ENCODE measurements at places on chromosomes 3 and 15.
A peak's percentile ranks its signal among the peaks of the same experiment; 100 is the strongest.

DNA sequence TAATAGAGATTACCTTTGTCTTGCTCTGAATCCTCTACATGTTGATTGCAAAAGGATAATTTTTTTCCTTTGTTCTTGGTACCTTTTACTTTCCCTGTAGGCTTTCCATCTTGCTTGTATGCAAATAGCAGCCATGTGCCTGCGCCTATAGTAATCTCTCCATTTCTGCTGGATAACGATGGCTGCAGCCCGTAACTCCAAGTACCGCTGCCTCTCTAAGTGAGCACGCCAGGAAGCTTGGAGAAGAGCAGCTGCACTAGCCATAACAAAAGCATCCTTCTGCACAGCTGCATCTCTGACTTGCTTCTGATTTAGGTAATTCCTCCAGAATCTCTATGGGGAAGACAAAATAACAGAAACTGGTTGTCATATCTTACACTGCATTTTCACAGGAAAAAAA, 89.3 kb downstream of the NR2E3 start:
- no peak for DNase-seq

GRCh38 chr15:80121546-80121945, 31.3 kb upstream of the FAH start:
- no peak for DNase-seq

DNA sequence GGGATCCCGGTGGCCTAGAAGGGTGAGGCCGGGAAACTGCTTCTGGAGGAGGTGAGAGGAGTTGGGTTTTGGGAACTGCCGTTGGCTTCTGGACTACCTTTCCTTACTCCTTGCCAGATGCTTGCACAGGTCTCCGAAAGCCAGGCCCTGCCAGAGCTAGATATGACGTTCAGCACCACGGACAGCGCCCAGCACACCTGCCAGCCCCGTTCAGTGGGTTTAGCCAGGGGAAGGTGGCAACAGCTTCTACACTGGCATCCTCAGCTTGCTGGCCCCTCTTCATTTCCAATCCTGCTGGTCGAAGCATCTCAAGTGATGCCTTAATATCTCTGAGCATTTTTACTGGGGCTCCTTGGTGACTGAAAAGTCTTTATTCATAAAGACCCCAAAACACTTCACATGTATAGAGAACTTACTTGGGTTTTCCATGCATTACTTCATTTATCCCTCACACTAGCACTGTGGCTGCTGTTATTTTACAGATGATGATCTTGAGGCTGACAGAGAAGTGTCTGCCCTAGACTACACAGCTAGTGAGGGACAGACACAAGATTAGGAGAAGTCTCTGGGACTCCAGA, 21.9 kb downstream of the HCN4 start:
- peak; percentile 33 for DNase-seq

DNA sequence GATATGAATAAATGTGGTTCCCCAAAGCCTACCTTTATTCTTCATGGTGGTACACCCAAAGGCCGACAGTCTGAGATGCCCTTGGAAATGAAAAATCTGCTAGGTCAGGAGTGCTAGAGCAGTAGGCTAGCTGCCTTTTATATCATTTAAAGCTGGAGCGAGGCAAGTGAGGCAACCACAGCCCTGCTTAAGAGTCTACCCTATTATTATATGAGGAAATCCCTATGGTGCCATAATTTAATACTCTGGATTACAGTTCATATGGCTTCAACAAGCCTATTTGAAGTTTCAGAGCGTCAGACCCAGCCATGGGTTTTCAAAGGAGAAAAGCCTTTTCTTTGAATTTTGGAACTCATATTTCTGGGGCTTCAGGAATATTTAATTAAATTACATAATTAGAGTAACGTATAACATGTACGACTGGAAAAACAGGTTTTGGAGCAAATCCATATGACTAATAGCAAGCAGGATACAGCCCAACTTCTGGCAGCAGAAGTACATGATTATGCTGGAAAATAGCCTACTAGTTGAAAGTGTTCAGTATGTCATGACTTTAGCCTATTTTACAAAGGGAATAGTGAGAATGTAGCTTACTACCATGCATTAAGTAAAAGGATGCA, 18.0 kb upstream of the SLTM start:
- no peak for DNase-seq

DNA sequence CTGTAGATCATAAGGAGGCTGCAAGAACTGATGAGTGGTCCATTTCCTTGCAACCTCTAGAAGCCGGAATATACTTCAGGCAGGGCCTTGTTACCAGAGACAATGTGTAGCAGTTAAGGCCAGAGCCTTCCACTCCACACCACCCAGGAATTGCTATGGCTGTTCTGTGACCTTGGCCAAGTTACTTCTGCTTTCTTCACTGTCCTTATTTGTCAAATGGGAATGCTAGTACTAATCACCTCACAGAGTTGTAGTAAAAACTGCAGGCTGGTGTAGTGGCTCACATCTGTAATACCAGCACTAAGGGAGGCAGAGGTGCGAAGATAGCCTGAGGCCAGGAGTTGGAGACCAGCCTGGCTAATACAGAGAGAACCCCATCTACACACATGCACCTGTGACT, 28.7 kb upstream of the RPN1 start:
- no peak for DNase-seq

- no peak for DNase-seq
Observed at GRCh38 chr3:61638741-61639140, 77.4 kb downstream of the PTPRG start.

DNA sequence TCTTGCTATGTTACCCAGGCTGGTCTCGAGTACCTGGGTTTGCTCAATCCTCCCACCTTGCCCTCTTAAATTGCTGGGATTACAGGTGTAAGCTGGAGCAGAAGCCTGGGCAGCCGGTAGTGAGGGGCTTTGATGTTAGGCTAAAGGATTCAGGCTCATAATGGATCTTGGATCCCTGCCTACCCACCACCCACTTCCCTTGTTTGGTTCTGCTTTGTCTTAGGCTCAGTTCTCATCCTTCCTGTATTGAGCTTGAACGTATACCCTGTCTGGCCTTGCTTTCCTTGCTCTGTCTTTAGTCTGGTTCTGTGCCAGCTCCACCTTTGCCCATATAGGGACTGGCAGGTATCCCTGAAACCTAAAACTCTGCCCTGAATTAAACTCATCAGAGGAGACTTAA, 1.7 kb downstream of the PPCDC start:
- DNase-seq = no peak

DNA sequence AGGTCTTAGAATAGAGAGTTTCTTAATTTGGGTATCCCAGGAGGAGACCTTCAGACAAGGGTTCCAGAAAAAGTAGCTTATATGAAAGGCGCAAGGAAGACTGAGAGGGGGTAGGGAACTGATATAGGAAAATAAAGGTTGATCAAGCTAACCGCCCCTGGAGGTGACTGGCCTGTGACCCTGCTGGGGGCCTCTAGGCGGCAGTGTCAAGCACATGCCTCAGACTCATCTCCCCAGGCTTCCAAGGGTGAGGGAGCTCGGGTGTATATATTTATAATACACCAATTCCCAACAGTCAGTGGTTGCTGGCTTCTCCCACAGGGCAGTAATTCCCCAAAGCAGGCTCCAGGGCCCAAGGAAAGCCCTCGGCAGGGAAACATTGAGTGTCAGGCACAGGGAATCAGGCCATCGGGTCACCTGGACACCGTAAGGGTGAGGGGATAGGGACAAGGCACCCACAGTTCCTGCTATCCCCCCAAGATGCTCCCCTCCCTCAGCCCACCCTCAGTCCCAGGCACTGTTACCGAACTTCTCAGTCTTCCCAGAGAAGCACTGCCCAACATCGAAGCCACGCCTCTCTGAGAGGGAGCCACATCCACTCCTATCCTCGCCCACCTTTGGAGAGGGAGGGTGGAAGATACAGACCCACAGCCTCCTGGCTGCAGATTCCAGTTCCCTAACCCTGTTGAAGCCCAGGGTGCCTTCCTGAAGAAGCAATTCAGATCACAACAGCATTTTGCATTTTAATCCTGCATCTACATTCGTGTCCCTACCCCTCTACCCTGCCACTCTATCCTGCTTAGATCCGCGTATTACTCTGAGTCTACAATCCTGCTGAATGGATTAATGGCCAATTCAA, 19.5 kb upstream of the CAV3 start:
- DNase-seq = no peak

DNA sequence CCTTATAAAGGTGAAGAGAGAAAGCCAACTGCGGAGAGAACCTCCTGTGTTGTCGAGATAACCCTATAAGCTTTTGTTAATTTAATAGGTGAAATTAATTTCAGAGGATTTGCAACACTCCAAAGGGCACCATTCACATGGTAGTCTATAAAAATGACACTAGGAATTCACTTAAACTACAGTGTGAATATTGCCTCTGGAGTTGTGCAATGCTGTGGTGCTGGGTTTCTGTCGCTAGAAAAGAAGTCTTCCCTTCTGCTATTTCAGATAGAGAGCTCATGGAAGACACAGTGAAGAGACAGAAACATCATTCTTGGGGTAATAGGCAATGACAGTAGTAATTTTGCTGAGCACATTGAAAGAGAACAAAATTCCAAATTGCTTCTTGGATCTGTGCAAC, 28.8 kb upstream of the PROK2 start:
- no peak for DNase-seq

- no peak for DNase-seq
Observed at GRCh38 chr3:20073683-20074082, 33.4 kb downstream of the KAT2B start.

- no peak for DNase-seq
Observed at GRCh38 chr3:101519685-101520365, 6.8 kb upstream of the SENP7 start.

DNA sequence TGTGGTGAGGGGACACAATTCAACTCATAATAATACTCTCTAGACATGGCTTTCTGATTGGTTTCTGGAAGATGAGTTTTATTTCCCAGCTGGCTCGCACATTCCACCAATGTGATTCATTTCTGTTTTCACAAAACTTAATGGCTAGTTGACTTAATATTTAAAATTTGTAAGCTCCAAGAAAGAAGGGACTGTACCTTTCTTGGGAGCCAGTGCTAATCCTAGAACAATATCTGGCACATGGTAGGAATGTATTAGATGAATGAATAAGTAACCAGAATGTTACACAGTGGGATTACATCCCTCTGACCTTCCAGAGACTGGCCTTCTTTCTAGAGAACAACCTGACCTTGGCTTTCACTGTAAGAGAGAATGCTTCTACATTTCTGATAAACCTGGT, 262.8 kb downstream of the RORA start:
- DNase-seq = no peak

DNA sequence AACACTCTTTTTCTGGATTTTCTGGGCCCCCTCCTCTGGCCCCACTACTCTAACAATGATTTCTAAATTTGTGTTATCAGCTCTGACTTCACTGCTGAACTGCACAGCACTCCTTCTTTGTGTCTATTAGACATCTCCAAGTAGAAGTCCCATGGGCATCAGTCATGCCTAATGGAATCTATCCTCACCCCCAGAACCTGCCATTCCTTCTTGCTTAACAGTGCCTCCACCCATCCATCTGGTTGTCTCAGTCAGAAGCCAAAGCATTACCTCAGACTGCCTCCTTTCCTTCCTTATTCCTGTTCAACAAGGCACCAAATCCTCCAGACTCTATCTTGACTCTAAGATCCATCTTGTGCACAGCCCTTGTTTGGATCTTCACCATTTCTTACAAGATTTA, 36.2 kb downstream of the SSR3 start:
- no peak for DNase-seq

DNA sequence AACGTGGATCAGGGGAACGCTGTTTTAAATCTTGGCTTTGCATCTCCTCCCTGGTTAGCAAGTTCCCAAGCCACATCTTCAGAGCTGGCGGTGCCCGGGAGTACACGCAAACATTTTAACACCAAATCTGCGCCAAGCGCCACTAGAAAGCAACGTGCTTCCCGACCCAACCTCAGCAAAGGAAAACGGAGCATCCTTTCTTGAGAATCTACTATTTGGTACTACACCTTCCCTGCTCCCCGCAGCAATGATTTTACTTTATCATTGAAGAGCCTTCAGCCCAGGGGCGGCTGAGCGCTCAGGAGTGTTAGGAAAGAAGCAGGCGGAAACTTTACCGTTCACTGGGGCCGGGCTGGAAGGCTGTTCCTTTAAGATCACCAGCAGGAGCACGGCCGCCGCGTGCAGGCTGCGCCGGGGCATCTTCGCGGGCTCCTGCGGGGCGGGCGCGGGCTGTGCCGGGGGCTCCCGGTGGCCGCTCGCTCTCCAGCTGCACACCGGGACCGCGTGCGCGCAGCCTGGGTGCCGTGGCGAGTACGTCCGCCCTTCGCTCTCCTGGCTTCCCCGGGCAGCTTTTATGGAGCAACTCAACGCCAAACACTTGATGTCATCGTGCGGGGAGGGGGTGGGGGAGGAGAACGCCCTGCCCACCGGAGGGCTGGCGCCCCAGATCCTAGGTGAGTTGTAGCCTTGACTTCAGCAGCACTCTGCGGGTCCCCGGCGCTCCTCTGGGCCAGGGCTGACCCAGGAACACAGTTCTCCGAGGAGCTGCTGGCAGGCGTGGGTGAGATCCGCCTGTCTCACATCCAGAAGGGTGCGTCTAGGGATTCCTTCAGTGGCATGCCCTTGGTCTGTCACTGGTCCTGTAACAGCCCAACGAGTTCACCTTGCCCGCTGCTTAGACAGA, at the start of gene CA12:
Gene CA12 (minus strand): TSS at position 546 of the 904 bp plus-strand sequence. CDS start 126 bp downstream, at position 420.
- no peak for DNase-seq

- DNase-seq = no peak
Observed at GRCh38 chr3:141375381-141376301, 7.3 kb downstream of the ZBTB38 start.

- peak; percentile 64 for DNase-seq
Observed at GRCh38 chr3:160941885-160942494, 163.2 kb downstream of the B3GALNT1 start.

DNA sequence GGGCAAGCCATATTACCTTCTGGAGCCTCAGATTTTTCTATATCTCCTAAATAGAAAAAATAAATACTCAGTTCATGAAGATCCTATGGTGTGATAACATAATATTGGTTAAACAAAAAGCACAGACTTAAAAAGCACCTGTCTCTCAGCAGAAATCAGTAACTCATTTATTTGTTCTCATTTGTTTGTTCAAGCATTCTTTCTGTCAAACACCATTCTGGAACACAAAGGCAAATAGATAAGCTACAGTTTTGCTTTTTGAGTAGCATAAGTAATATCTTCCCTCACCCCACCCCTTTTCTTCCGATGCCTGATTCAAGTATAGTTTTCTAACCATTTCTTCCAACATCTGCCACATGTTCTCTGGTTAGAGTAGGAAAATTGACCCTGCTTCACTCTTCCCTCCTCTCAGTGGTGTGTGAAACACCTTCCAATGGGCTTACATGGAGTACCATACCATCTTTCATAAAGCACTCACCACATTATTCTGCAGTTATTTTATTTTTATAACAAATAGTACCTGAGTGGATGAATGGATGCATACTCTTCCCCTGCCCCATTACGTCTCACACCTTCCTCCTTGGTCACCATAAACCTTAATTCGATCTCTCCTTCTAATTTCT, 8.4 kb upstream of the IL1RAP start:
- DNase-seq = no peak

GRCh38 chr3:113285741-113286140, 74.4 kb downstream of the BOC start:
- no peak for DNase-seq
